Central memory CD8-positive, alpha-beta T cell (primary cell): ENCODE measurements at places on chromosomes 6 and 20.

DNA sequence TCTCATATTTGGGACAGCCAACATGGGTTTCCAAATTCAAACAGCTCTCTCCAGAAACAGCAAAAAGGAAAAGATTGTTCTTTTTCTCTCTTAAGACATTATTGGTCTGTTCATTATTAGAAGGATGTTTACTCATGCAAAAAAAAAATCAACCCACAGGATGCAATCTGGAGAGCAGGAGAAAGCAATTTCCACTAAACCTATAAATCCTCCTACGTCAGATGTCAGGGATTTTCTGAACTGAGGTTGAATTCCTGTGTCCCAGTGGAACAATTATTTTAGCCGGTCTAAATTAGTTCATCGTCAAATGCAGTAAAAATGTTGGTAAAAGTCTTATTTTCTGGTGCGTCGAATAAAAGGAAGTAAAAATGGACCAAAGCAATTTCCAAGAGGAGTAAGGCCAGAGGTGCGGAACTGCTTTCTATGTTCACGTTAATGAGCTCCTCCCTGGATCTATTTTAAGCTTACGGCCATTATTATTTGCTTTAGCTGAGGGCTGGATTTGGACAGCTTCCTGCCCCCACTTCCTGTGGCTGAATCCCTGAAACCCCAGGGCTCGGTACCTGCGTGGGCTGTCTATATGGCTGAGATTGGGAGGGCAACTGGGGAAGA, at the start of gene GABRR1:
GABRR1 (minus strand) TSS at position 60 of the 612 bp plus-strand sequence; CDS start at position 24, 36 bp downstream.
- DNase-seq, result no peak

DNA sequence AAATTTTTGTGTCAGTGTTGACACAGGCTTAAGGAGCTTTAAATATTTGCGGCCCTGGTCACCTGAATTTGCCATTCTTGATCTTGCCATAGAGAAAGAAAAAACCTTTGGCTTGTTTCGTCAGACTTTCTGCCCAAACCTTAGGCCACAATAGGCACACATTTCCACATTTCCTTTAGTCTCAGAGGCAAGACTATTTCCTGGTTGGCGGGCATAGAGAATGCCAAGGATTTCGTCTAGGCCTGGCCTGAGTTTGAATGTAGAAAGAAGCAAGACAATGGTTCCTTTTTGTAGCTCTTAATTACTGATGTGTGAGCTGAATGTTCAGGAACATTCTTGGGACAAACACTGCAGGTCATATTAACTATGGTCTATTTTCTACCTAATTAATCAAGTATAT, 108.1 kb downstream of the TRMT11 start:
- DNase-seq, result no peak

GRCh38 chr6:158715330-158716311, 65.8 kb downstream of the SYTL3 start:
- DNase-seq, result no peak

DNA sequence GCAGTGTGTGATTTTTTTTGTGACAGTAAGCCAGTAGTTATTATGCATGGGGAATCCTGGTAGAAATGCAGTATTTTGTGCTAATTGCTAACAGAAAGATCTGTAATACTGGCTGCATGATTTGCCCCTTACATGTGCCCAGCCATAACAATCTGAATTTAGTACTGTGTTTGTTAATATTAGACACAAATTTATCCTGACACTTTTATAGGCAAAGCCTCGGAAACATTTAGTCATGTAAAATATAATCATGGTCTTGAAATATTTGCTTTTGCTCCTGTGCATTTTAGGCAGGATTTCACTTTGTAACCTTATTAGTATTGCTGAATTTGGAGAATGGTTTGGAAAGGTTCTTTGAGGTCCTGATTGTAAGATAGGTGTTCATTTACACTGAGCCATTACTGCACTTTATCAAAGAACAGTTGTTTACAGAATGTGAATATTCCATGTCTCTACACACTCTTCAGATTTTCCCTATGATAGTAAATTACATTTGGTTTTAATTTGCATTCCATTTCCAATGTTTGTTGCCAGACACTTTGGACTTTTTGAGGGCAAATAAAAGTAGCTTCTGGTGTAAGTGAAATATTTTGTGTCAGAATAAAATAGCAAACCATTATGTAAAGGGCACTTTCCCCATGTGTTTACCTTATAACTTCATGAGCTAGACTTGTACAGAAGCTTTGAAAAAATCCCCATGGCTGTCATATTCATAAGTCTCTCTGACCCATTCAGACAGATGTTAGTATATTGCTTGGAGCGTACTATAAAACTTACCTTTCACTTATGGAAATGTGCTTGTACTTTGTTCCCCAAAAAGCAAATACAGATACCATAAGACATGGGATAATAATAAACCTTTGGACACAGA, 349.9 kb downstream of the ARHGAP18 start:
- no peak for DNase-seq

DNA sequence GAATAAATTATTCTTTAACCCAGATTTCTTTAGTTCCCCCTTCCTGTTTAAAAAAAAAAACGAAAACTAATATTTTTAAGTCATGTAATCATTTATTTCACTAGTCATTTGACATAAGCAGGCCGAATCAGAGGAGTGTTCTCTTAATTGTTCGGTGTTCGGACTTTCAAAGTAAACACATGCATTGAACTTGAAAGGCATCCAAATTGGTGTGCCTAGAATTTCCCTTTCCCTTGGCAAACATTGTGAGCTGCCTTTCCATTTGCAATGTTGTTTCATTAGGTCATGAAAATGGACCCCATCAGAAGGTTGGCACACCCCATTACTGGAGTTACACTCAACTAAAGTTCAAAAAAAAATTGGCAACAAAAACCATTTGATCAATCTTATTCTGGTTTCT, 283.0 kb upstream of the MARCKS start:
- no peak for DNase-seq

GRCh38 chr20:2524709-2525506, 11.5 kb upstream of the TMC2 start:
- no peak for DNase-seq

- DNase-seq, result no peak
Observed at GRCh38 chr6:53439556-53439955, 90.8 kb upstream of the ELOVL5 start.

GRCh38 chr6:134074151-134075055, 22.0 kb upstream of the SLC2A12 start:
- DNase-seq, result no peak

GRCh38 chr20:40673442-40673841, 15.6 kb downstream of the MAFB start:
- DNase-seq, result no peak

DNA sequence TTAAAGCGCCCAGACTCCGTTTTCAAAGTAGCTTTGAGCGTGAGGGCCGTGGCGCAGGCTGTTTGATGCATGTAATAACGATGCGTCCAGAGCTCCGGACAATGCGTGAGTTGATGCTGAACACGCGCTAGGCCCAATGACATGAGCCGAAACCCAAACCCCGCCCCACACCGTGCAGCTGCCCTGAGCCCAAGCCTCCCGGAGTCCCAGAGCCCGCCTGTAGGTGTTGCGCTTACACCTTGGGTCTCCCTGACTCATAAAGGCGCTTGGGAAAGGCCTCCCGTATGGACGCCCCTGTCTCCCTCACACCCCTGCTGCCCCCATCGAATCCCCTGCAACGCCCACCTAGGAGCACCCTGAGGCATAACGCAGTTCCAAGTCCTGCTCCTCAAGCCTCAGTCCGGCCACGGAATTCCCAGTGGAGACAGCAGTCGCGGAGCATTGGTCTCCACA, 87.6 kb downstream of the ERMARD start:
- no peak for DNase-seq

- DNase-seq, result no peak
Observed at GRCh38 chr6:13694562-13694961, 17.1 kb downstream of the RANBP9 start.

DNA sequence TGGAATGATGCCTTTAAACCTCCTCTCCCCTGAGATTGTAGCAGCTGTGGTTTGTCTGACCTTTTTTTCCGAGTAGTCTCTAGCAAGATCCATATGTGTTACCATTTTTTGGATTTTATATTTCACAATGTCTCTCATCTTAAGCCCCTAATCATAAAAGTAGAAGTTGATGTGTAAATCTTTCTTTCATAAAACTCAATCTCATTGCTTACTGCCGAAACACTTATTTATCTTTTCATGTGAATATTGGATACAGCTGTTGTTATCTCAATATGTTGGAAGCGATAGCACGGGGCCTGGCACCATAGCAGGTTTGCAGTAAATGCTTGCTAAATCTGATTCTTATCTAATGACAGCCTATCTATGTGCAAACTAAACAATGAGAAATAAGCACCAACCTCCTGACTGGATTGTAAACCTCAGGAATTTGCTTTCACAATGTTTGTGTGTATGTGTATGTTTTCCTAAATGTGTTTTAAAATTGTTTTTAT, 14.2 kb downstream of the SMPDL3A start:
- no peak for DNase-seq

GRCh38 chr6:161486361-161487216, 212.7 kb upstream of the AGPAT4 start:
- DNase-seq, result no peak

- DNase-seq, result no peak
Observed at GRCh38 chr20:38386004-38386403, 39.7 kb downstream of the LBP start.

DNA sequence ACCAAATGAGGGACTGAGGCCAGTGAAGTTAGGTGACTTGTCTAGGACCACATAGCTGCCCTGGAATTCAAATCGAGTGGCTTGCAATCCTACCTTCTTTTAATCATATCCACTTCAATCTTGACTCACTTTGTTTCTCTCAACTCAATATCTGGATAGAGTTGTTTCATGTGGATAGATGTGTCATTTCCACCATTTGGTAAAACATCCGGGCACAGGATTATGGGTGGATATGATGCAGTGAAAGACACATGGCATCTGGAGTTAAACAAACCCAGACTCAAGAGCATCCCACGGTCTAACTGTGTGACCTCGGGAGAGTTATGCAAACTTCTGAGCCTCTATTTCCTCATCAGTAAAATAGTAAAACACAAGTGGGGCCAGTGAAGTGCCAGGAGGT, 103.6 kb upstream of the CNKSR3 start:
- DNase-seq, result no peak

DNA sequence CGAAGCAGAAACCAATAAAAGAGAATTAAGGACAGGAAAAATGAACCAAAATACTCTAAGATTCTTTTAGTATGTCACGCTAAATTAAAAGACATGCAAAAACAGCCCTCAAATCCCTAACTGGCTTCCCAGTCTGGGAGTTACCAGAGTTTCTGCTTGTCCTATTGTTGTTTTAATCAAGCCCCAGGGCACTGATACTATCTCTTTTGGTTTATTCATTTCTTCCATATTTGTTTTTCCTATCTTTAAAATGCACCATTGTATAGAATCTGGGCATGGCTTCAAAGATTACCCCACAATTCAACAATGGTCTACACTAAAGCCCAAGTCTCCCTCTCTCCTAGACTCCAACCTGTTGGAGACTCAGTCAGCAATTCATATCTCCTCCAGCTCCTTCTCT, 169.1 kb downstream of the MYLK4 start:
- DNase-seq, result no peak

DNA sequence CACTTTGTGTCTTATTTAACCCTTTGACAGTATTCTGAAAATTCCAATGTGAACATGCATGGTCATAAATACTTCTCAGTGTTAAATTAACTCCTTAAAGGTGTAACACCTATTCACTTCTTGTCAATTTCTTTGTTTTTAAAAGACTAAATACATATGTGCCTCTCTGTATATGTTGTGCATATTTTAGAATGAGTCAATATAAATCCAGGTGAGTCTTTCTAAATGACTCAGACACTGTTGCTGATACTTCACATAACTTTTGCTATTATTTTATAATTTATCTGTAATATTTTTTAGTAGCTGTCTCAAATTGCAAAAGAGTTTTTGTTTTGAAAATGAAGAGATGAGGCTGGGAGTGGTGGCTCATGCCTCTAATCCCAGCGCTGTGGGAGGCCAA, 36.0 kb downstream of the TIAM2 start:
- no peak for DNase-seq

DNA sequence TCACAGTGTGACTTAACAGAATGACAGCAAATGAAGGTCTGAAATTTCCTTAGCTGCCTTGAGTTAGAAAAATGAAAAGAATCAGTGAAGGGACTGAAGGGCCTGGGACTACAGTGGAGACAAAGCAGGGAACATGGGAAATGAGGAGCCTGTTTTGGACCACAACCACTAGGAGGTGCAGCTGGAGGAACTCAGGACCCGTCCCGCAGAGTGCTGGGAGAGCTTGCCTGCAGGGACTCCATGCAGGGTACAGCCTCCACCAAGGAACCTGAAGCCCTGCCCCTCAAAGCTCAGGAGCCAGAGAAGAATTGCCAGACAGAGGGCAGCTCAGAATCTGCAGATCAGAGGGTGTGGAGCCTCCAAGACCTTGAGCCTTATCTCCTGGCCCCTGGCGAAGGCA, 50.7 kb downstream of the LRFN2 start:
- no peak for DNase-seq

GRCh38 chr6:35583893-35584688, 71.4 kb upstream of the TULP1 start:
- DNase-seq, result peak; percentile 66

DNA sequence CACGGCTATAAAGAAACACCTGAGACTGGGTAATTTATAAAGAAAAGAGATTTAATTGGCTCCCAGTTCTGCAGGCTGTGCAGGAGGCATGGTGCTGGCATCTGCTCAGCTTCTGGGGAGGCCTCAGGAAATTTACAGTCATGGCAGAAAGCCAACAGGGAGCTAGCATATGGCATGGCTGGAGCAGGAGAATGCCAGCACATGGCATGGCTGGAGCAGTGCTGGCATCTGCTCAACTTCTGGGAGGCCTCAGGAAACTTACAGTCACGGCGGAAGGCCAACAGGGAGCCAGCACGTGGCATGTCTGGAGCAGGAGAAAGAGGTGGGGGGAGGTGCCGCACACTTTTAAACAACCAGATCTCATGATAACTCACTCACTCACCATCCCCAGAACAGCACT, 32.5 kb upstream of the DACT2 start:
- no peak for DNase-seq

- DNase-seq, result no peak
Observed at GRCh38 chr20:57470666-57471495, 54.1 kb downstream of the CTCFL start.

GRCh38 chr6:18473755-18474154, 86.6 kb downstream of the RNF144B start:
- DNase-seq, result no peak

DNA sequence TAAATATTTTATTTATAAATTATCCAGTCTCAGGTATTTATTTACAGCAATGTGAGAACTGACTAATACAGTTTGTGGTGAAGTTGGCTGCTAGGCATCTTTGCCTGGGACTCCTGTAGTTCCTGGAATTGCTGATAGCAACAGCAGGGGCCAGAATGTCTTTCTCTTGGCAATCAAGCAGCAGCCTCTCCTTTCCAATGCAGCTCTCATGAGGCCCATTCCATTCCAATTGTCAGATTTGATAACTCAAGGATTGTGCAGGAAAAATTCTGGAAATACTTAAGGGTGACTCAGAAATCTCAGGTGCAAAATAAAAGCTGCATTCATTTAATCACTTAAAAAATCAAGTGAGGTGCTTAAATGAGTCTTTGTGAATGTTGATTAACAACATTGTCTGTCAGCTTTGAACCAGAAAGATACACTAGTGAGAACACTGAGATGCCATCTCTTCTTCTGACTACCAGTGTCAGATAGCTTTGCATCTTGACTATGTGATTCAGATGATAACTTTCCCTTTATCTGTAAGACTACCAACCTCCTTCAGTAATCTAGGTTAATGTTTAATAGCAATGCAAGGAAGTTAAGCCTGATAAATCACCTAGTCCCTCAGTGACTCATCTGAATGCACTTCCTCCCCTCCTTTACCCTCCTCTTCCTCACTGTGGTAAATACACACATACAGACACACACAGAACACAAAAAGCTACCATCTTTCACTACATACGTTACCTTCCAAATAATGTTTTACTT, 32.1 kb upstream of the COL21A1 start:
- no peak for DNase-seq
